A673 (cell line): ENCODE measurements at places on chromosomes 7 and 10.

GRCh38 chr7:69736126-69736810, 138.0 kb downstream of the AUTS2 start:
- DNase-seq, result no peak

DNA sequence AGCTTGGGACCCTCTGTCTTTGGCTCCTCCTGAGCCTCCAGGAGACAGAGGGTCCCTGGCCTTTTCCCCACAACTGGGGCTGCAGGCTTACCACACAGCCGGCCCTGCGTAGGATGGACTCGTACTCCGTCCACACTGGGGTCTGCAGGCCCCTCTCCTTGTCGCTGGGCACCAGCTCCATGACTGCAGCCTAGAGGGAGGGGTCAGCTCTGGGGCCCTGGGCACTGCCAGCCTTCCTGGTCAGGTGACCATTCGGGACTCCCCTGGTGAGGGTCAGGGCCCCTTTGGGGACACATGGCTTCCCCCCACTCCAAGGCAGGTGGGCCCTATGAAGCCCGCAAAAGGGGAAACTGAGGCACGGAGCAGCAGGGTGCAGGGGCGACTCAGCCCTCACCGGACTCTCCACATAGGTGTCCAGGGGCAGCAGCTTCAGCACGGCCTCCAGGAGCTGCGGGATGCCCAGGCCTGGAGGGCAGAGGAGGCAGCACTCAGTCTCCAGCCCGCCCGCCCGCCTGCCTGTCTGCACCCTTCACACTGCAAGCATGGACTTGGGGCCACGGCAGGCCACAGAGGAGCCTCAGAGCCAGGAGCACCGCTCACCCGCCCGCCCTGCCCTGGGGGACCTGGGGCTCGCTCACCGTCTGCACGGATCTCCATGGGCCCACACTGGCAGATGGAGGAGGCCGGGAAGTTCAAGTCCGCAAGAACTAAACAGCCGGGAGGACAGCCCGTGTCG, 1.1 kb downstream of the FUOM start:
- no peak for DNase-seq

DNA sequence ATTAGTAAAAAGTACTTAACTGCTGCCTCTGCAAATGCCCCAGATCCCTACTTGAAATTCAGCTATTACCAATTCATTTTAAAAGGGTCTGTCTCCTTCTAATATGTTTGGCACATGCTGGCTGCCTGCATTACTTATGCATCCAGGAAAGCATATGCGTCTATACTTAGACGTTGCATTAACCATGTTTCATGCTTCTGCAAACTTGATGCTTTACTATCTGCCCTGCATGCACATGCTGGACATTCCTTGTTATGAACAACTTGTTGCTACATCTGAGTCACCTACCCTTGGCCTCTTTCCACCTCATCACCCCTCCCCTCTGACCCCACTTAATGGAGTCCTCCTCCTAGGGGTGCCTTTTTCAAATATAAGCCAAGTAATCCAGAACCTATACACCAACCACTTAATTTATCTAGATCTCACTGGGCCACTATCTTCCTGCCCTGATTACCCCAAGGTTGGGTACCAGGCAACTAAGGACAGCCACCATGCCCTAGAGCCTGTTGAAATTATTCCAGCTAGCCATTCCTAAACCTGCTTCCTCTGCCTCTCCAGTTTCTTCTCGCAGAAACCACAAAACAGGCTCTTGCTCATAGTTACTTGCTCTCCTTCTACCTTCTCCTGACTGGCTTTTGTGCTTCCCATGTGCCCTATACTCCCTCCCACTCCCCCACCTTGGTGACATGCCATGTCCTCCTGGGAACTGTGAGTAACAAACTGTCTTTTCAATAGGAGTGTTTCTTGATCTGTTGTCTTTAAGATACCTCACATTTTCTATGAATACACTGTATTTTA, 1187.9 kb downstream of the REEP3 start:
- no peak for DNase-seq

DNA sequence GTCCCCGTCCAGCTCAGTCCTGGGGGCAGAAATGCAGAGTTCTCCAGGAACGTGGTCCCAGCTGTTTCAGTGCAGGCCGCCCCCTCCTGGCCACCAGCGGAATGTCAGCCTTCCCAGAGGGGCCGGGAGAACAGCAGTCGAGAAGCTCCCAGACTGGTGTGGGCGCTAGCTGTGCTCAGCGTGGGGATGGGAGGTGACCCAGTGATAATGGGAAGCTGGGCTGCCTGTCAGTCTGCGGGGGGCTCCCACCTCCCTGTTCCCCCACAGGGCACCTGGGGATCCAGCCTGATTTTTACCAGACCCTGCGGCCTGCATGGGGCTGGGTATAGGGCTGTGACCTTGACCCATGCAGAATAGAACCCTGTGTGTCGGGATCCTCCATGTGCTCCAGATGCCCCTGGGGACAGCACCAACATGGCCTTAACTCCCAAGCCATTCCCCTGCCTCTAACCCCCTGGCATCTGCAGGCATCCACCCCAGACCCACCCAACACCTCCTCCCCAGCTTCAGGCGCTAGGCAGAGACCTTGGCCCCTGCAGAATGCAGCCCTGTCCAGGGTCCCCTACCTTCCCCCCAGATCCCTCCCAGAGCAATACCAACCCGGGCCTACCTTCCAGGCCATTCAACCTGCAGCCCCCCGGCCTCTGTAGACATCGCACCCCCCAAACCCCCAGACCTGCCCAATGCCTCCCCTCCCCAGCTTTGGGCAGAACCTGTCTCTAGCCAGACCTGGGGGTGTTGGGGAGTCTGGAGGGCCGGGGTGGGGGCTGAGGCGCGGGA, 880 bp upstream of the ELN start:
- peak; percentile 86 for DNase-seq

GRCh38 chr7:41187322-41187721, 515.6 kb downstream of the INHBA start:
- no peak for DNase-seq
